ENCODE measurements at places on chromosomes 12 and 14. TPM values are rescaled to one million over a fixed set of nuclear protein-coding genes. Genes with fewer than 3 reads are reported as not detected.

Gene ZBTB39
- 6.8 TPM for total RNA-seq

Gene RTRAF
- 84.8 TPM for total RNA-seq

Gene RAB15
- total RNA-seq = 6.2 TPM

Gene SOAT2
- not detected for total RNA-seq

Gene KLRC1
- total RNA-seq = not detected

Gene GDF3
- total RNA-seq = not detected

Gene PZP
- total RNA-seq = 0.97 TPM

Gene LRRK2
- 3.8 TPM for total RNA-seq

Gene NTF3
- total RNA-seq = 0.32 TPM

Gene ATL1
- total RNA-seq = 1.4 TPM

Gene SSTR1
- 1.9 TPM for total RNA-seq

Gene KRT4
- total RNA-seq = not detected

Gene BMP4
- total RNA-seq = 52.6 TPM

Gene RAD51AP1
- total RNA-seq = 16.3 TPM

Gene BEGAIN
- 0.91 TPM for total RNA-seq

Gene NCKAP5L
- total RNA-seq = 10.7 TPM

Gene CDKL1
- total RNA-seq = 3.9 TPM

Gene CCDC197
- not detected for total RNA-seq

Gene RNASE7
- not detected for total RNA-seq

Gene MYO1H
- total RNA-seq = not detected

Gene IL26
- not detected for total RNA-seq

Gene MMP19
- 0.32 TPM for total RNA-seq

Gene HHIPL1
- 2.6 TPM for total RNA-seq

Gene APAF1
- total RNA-seq = 27.6 TPM

Gene OR10AD1
- under 0.01 TPM for total RNA-seq

Gene ZNF219
- 3.8 TPM for total RNA-seq

Gene EIF2S3B
- 1.5 TPM for total RNA-seq

Gene FAM181A
- total RNA-seq = not detected

Gene ANKRD33
- 0.32 TPM for total RNA-seq

Gene CIROP
- not detected for total RNA-seq

Gene FOXN4
- not detected for total RNA-seq

Gene NDRG2
- not detected for total RNA-seq

Gene TBC1D30
- 30.2 TPM for total RNA-seq

Gene RNASE4
- 4.1 TPM for total RNA-seq

Gene TCL1A
- total RNA-seq = not detected

Gene CLEC1A
- 24.4 TPM for total RNA-seq

Gene TAS2R14
- total RNA-seq = 1.3 TPM

Gene C12orf60
- total RNA-seq = 0.97 TPM

Gene ATXN7L3B
- total RNA-seq = 25.2 TPM

Gene GLIPR1L2
- not detected for total RNA-seq

Gene SLC5A8
- total RNA-seq = not detected

Gene LALBA
- not detected for total RNA-seq

Gene ARHGAP9
- not detected for total RNA-seq

Gene NEUROD4
- not detected for total RNA-seq

Gene FAM90A1
- total RNA-seq = 0.15 TPM

Gene ATG101
- total RNA-seq = 90.6 TPM

Gene CMTM5
- total RNA-seq = not detected

Gene SMIM41
- total RNA-seq = not detected

Gene AKAP3
- total RNA-seq = 0.97 TPM

Gene SCN8A
- 40.0 TPM for total RNA-seq
